Left colon (tissue), 2 donors: ENCODE measurements at places on chromosomes 2 and 18. TPM values are rescaled to one million over a fixed set of nuclear protein-coding genes. Genes with fewer than 3 reads are reported as not detected.

- no peak for DNase-seq
Observed at GRCh38 chr2:8666581-8666980, 15.3 kb upstream of the ID2 start.

DNA sequence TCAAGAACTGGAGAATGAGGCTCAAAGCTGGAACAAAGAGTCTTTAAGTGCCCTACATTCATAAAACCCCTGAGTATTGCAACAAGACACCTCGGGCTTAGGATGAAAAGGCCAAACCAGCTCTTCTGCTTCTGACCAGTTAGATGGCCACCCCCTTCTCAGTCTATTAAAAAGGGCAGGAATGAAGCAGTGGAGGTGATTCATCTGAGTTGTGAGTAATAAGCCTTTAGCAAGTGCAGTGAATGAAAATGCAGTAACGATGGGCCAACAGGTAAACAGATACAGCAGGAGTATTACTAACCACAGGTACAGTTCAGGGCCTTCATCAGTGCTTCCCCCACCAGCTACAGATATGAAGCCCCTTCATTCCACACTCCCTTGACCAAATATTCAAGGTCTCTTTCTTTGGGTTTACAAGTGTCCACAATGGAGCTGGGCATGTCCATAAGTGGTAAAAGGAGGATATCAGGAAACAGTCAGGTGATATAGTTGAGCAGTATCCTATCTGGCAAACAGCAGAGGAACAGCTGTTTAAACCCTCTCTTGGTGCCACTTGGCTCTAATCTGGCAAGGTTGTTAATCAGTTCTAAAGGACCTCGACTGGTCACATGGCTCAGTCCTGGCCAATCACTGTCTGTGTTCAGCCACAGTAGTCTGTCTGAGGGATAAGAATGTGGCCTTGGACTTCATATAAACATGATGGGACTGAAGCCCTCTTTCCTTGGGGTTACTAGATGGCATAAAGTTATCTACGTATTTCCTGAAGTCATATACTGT, 17.8 kb downstream of the SERPINB13 start:
- no peak for DNase-seq

- no peak for DNase-seq
Observed at GRCh38 chr2:101388232-101388631, 929 bp upstream of the CREG2 start.

GRCh38 chr2:69216535-69217332, 170.3 kb downstream of the GFPT1 start:
- no peak for DNase-seq

VIT gene
- 1.3 TPM for total RNA-seq

DNA sequence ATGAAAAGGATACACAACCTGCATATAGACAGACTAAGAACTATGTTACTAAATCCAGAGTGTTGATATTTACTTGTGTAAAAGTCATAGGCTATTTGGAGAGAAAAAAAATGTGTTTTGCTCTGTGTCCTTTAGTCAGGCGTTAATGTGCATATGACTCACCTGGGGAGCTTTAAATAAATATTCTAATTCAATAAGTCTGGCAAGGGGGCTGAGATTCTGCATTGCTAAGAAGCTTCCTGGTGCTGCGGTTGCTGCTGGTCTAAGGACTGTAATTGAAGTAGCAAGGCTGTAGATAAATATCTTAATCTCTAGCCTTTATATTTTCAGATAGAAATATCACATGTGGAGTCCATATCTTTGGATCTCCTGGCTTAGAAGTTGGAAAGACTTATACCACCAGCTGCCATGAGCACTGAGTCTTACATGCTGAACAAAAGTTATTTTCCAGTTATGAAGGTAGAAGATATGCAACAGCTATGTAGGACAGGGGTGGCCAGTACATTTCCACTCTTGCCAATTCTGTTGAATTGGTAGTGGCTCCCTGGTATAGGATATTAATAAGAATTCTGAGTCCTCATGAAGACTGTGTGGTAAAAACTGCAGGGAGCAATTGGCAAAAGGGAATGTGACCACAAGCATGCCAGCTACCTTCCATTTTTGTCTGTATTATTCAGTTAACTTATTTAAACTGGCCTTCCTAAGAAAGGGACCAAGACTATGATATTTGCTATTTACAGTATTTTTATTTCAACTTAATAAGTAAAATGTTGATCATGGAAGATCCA, 4.8 kb downstream of the SPAG16 start:
- DNase-seq, result no peak

DNA sequence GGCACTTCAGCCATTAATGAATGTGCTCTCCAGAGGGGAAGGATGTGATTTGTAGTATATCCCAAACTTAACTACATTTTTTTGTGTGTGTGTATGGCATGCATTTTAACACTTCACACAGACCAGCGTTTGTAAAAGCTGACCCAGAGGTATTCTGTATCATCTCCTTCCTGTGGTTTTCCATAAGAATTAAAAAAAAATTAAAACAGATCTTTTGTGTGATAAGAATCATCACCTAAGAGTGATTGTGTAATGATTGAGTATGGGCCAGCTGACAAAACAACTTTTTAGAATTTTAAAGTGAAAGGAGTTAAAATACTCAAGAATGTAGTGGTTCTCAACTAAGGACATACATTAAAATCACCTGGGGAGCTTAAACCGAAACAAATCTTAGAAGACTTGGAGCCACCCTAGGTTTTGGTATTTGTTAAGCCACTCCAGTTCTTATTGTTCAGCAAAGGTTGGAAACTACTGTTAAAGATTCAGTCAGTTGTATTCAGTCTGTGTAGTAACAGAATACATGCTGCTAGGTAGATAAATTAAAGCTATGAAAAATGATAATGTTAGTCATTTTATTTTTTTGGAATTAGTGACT, 120.1 kb downstream of the HAUS1 start:
- DNase-seq, result no peak

DNA sequence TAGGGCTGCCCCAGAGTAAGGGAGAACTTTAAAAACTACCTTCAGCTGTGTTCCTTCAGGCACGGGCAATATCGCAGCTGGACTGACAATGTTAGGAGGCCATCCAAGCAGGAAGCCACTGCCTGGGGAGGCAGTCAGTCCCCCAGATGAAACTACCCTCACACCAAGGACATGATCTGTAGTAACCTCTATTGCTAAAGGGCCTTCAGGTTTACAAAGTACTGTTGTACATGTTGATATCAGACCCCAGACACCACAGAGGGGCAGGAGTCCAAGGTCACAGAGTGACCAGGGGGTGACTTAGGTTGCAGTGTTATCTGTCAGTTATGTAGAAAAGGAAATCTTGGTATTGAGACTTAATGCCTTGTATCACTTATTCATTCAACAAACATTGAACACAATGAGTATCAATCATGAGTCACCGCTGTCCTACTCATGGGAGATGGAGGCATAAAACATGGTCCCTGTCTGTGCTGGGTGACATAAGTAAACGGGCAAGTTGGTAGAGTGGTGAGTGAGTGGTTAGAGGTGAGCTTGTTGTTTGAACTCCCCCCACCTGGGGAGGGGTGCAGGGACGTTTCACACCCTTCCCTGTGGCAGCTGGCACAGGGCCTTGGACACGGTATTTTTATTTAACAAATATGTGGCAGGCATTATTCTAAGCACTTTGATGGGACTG, 7.1 kb downstream of the CABLES1 start:
- DNase-seq, result no peak
